Vagina (tissue), 2 donors: ENCODE measurements at places on chromosomes 16 and 17.

DNA sequence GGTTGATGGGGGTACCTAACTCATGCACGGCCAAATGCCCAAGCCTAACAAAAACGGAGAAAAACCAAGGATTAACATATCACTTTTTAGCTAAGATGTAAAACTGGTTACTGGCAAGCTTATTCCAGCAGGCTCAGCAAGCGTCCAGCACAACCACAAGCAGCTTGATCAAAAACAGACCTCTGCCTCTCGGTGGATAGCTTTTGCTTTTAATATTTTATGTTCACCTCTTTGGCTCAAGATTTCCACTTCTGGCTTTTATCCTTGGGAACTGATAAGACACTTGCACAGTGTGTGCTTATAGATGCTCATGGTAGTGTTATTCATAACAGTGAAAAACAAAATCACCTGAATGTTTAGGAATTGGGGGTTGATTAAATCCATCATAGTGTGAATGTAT is 206.9 kb upstream of the CACNG5 start:
- DNase-seq: no peak

GRCh38 chr17:62617894-62618472 is 9.5 kb upstream of the MRC2 start:
- no peak for DNase-seq

DNA sequence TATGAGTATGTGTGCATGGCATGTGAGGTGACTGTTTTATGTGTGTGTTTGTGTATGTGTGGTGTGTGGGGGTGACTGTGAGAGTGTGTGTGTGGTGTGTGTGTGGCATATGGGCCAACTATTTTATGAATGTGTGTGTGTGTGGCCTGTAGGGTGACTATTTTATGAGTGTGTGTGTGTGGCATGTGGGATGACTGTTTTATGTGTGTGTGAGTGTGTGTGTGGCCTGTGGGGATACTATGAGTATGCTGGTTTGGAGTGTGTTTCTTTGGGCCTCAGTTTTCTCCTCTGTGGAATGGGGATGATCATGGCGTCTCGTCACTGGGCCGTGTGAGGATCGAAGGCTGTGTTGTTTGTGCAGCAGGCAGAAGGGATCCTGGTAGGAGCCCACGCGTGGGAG is 152.1 kb upstream of the PLCG2 start:
- no peak for DNase-seq

- DNase-seq: no peak
Measured at GRCh38 chr16:11806721-11807120, 9.7 kb upstream of the ZC3H7A start.

- no peak for DNase-seq
Measured at GRCh38 chr16:11232852-11233726, 22.9 kb downstream of the SOCS1 start.

GRCh38 chr16:31181102-31181830 is 1.3 kb downstream of the FUS start:
- no peak for DNase-seq

- no peak for DNase-seq
Measured at GRCh38 chr16:21192991-21193390, 18.4 kb downstream of the ZP2 start.

GRCh38 chr17:2250140-2251095 is 53.2 kb downstream of the SMG6 start:
- no peak for DNase-seq

DNA sequence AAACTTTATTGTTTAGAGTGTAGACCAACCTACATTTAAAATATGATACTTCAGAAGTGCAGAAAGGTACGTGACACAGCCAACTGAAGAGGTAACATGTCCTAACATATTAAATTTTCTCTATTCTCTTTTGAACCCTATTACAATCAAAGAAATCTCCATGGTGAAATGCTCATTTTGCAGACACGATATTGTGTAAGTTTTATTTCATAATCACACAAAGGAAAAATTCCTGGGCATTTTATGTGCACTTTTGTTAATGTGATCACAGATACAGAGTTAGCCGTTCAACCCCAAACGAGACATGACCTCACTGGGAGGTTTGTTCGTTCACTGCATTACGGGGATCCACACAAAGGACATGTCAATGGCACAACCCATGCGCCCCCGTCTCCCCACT is 21.8 kb downstream of the KCNJ16 start:
- no peak for DNase-seq

- no peak for DNase-seq
Measured at GRCh38 chr17:82231562-82232321, 2.9 kb downstream of the SLC16A3 start.

DNA sequence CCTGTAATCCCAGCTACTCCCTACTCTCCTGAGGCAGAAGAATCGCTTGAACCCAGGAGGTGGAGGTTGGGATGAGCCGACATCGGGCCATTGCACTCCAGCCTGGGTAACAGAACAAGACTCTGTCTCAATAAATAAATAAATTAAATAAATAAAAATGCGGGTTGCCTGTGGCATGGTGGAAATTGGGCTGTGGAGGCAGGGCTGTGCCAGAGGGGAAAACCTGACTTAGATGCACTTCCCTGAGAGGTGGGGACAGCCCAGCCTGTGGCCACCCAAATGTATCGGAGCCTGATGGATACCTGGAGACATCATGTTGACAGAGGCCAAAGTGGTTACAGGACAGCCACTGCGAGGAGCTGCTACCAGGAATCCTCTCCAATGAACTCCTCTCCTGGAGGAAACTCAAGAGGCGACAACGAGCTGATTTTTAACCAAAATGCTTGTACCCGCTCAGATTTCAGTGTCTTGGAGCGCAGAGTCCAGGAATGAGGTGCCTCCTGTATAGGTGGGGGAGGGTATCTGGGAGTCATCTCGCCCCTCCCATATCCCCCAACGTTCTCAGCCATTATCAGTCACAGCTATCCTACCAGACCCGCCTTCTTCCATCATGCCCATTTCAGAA is 32.3 kb downstream of the DDX19A start:
- no peak for DNase-seq

GRCh38 chr17:59121901-59122480 is 15.3 kb upstream of the TRIM37 start:
- no peak for DNase-seq

GRCh38 chr16:21264571-21265036 is 13.5 kb downstream of the CRYM start:
- no peak for DNase-seq

- no peak for DNase-seq
Measured at GRCh38 chr17:28928061-28928460, 23.3 kb downstream of the PHF12 start.

- DNase-seq: no peak
Measured at GRCh38 chr16:56610609-56611111, 2.3 kb downstream of the MT2A start.

DNA sequence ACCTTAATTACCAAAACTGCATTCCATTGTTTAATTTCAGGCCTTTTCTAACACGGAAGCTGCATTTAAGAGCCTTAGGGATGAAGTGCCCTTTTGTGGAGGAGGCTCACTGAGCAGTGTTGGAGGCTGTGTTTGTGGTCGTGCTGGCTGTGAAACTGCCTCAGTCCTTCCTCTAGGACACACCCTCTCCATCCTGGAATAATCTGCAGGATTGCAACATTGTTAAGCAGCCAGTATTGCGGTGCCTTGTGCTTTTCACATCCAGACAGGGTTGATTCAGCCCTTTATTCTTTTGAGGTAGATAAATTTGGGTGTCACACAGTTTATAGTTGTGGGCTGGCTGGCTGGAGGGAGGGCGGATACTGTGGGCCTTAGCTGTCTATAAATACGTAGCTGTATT is 141.6 kb downstream of the CDRT15L2 start:
- no peak for DNase-seq

DNA sequence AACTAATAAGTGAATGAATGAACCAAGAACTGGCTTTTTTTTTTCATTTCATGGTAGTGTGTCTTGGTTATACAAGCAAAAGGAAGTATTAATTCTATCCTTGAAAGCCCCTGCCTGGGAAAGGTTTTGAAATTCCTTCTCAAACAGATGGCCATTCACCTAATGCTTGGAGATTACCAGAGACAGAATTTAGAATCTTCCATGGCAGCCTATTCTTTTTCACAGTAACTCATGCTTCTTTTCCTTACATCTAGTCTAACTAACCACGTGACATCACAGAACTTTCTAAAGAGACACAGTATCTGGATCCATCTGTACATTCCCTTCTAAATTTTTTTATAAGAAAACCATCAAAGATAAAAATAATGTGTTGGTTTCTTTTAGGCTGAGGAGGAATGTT is 151.6 kb downstream of the FTO start:
- DNase-seq: no peak

DNA sequence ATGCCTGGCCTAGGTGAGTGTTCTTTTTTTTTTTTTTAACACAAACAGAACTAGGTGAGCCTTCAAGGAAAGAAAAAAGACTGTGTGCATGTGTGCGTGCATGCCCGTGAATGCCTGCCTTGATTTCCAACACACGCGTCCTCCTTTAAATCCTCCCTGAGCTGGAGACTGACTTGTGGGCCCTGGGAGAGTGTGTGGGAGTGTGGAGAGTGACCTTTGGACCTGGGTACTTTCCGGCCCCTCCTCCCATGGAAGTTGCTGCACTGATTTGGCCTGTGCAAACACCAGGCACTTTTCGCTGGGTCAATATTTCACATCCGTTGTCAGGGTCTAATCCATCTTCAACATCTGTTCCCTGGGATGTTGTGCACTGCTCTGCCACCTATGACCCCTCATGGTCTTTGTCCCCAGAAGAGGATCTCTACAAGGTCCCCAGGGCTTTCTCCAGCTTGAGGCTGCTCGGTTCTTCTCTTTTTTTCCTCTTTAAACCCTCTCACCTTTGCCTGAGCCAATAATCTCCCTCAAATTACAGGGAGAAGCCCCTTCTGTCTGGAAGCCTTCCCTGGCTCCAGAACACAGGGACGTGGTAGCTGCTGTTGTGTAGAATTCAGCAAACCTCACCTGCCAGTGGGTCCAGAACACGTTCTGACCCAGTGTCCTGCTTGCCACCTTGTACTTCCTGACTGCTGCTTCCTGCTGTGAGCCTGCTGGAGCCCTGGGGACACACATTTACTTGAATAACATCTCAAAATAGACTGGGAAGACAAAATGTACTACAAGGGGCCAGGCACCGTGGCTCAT is 20.8 kb upstream of the ATP5MC1 start:
- no peak for DNase-seq
